HepG2 (cell line): ENCODE measurements at places on chromosomes 5 and 9. TPM values are rescaled to one million over a fixed set of nuclear protein-coding genes. Genes with fewer than 3 reads are reported as not detected.

DNA sequence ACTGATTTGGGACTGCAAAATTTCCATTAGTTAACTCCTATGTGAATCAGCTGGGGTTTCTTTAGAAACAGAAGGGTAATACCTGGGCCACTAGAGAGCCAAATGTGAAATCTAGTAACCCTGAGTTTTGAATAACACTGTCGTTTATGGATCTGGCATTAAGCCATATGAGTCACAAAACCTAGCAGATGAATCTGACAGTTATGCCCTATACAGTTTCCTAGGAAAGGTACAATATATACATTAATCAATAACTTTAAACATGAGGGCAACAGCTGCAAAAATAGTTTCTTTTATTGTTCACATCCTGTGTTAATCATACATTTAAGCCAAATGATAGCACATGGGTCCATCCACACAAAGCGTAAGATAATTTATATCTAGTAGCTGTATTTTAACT, 56.9 kb downstream of the PAM start:
- no peak for DNase-seq
- H3K27ac ChIP-seq = no peak overlapping the region
- no peaks in the 10 kb centered on the region for H3K4me1 ChIP-seq
- H3K4me3 ChIP-seq = no peak overlapping the region

GRCh38 chr5:167415779-167416746, 875.4 kb upstream of the WWC1 start:
- DNase-seq = no peak
- H3K4me1 ChIP-seq = no peaks in the 10 kb centered on the region
- H3K27ac ChIP-seq = no peak overlapping the region
- H3K36me3 ChIP-seq = no peaks in the 10 kb centered on the region

DNA sequence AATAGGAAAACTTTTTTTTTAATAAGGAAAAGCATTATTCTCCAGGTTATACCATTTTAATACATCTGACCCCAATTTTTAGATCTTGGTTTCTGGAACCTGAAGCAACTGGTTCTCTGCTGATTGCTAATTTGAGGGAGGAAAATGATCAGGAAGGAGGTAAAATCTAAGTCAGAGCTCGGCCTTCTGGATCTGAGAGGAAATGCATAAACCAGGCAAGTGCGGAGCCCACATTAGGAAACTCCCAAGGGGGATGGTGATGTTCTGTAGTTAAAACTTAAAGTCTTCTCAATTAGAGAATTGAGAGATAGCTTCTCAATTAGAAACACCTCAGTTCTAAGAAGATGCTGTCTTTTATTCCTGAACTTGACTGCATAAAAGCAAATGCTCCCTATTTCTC, 113.5 kb downstream of the TSSK1B start:
- H3K36me3 ChIP-seq = no peaks in the 10 kb centered on the region
- no peak overlapping the region for H3K27ac ChIP-seq
- H3K4me1 ChIP-seq = peaks cover 12% of the 10 kb centered on the region
- H3K27me3 ChIP-seq = no peaks in the 10 kb centered on the region; the same call in 1 of the 2 replicates
- H3K4me3 ChIP-seq = no peak overlapping the region

- H3K4me1 ChIP-seq = no peaks in the 10 kb centered on the region
- H3K36me3 ChIP-seq = no peaks in the 10 kb centered on the region
- no peak for DNase-seq
- no peak overlapping the region for H3K27ac ChIP-seq
- no peaks in the 10 kb centered on the region for H3K27me3 ChIP-seq
These were observed 206.0 kb upstream of the PRR16 start for GRCh38 chr5:120258123-120258522.

DNA sequence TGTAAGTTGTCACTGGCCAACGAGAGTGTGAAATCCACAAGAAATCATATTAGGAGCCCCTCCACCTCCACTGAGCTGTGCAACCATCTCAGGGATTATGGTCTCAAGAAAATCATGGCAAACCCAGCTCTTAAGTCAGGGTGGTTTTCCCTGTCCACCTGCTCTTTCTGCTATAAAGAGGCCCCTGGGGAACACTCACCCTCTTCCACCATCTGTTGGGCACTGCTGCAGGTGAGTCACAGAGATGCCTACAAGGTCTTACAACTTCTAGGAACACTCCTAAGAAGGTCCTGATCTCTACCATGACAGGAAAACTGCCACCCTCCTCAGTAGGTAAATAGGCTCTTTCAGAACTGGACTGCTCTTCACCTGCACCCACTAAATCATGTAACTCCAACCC, 61.8 kb downstream of the DRD1 start:
- no peak overlapping the region for H3K4me3 ChIP-seq
- no peaks in the 10 kb centered on the region for H3K36me3 ChIP-seq
- no peak for DNase-seq

- no peaks in the 10 kb centered on the region for H3K36me3 ChIP-seq
- no peaks in the 10 kb centered on the region; the same call in 1 of the 2 replicates for H3K27me3 ChIP-seq
- no peak overlapping the region for H3K27ac ChIP-seq
These were observed 106.8 kb downstream of the CCDC192 start for GRCh38 chr5:127810017-127810416.

DNA sequence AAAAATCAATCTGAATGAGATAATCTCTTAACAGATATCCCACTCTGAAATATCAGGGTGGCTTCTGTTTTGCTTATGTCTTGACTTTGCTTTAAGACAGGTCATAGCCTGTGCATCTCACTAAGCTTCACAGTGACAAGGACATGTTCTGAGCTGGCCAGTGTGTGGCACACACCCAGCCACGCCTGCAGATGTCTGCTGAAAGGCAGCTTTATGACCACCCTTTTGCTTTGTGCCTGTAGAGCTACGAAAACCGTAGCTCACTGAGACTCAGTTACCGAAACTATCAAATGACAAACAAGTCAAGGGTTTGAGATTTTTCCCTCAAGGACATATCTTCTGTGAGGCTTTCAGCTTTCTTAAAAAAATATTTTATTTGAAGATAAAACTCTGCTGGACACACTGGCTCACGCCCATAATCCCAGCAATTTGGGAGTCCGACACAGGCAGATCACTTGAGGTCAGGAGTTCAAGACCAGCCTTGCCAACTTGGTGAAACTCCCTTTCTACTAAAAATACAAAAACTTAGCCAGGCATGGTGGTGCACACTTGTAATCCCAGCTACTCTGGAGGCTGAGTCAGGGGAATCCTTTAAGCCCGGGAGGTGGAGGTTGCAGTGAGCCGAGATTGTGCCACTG, 233.2 kb downstream of the SPATA31A1 start:
- H3K4me1 ChIP-seq = no peaks in the 10 kb centered on the region
- no peak overlapping the region for H3K27ac ChIP-seq
- no peaks in the 10 kb centered on the region for H3K36me3 ChIP-seq

Gene SERF1B
- 47.3 and 53.5 TPM in 2 replicates for total RNA-seq

Gene LVRN
- 0.09 and 0.14 TPM in 2 replicates for total RNA-seq

Gene NKD2
- total RNA-seq = 0.53 and 0.94 TPM in 2 replicates

Gene SLC45A2
- 0.22 TPM in 1 of 2 replicates, not detected in the other for total RNA-seq

Gene MYMK
- total RNA-seq = not detected in 2 replicates

Gene DBH
- not detected in 2 replicates for total RNA-seq
